SK-N-SH (cell line): ENCODE measurements at places on chromosomes 5 and 9. TPM values are rescaled to one million over a fixed set of nuclear protein-coding genes. Genes with fewer than 3 reads are reported as not detected.

DNA sequence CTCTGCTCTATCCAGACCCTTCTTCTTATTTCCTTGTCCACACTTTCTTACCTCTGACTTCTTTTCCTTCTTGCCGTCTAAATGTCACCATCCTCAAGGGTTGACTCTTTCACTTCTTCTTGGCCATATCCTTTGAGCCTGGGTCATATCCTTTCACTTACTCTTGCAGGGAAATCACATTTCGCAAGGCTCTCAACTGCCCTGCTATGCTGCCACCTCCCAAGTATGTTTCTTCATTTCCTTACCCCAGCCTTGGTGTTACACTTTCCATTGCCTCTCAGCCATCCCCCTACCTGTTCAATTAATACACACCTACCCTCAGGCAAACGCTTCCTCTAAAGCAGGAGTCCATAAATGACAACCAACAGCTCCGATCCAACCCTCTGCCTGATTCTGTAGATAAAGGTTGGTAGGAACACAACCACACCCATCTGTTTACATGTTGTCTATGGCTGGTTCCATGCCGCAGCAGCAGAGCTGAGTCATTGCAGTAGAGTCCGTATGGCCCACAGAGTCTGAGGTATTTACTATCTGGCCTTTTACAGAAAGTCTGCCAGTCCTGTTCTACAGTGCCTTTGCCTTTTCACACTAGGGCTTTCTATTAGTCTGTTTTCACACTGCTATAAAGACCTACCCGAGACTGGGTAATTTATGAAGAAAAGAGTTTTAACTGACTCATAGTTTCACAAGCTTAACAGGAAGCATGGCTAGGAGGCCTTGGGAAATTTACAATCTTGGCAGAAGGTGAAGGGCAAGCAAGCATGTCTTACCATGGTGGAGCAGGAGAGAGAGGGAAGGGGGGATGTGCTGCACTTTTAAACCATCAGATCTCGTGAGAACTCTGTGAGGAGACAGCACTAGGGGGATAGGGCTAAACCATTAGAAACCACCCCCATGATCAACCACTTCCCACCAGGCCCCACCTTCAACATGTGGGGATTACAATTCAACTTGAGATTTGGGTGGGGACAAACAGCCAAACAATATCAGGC is 97.9 kb downstream of the SV2C start:
- DNase-seq: no peak
- H3K4me1 ChIP-seq: peaks cover 25% of the 10 kb centered on the region
- no peaks in the 10 kb centered on the region for H3K36me3 ChIP-seq
- H3K27ac ChIP-seq: peak overlapping the region; percentile 87; the same call in 1 of the 2 replicates
- no peaks in the 10 kb centered on the region for H3K27me3 ChIP-seq
- H3K4me3 ChIP-seq: no peak overlapping the region

Gene LCN2
- not detected in 2 replicates for polyA plus RNA-seq

GRCh38 chr5:108620516-108620915 is 127.2 kb upstream of the FER start:
- no peak overlapping the region for H3K4me3 ChIP-seq
- no peak overlapping the region for H3K27ac ChIP-seq
- no peaks in the 10 kb centered on the region for H3K4me1 ChIP-seq
- H3K36me3 ChIP-seq: no peaks in the 10 kb centered on the region
- DNase-seq: no peak

- no peak overlapping the region for H3K27ac ChIP-seq
- DNase-seq: peak; percentile 30
- H3K27me3 ChIP-seq: no peaks in the 10 kb centered on the region
- H3K4me1 ChIP-seq: no peaks in the 10 kb centered on the region
Measured at GRCh38 chr5:68994645-68995044, 99.2 kb upstream of the SLC30A5 start.

Gene TAF11L3
- polyA plus RNA-seq: not detected in 2 replicates

Gene NR6A1
- 1.2 and 1.4 TPM in 2 replicates for polyA plus RNA-seq

GRCh38 chr5:14134083-14134482 is 9.1 kb upstream of the TRIO start:
- H3K27me3 ChIP-seq: no peaks in the 10 kb centered on the region
- no peak for DNase-seq
- no peaks in the 10 kb centered on the region for H3K4me1 ChIP-seq
- H3K27ac ChIP-seq: no peak overlapping the region
- no peak overlapping the region for H3K4me3 ChIP-seq

GRCh38 chr5:10600626-10601245 is 36.9 kb downstream of the ANKRD33B start:
- H3K27me3 ChIP-seq: no peaks in the 10 kb centered on the region
- peak overlapping the region; percentile 46; the same call in 1 of the 2 replicates for H3K4me3 ChIP-seq
- DNase-seq: no peak
- H3K4me1 ChIP-seq: peaks cover 15% of the 10 kb centered on the region
- H3K27ac ChIP-seq: peak overlapping the region; percentile 65

- DNase-seq: no peak
- no peak overlapping the region for H3K4me3 ChIP-seq
- H3K27me3 ChIP-seq: no peaks in the 10 kb centered on the region
- H3K4me1 ChIP-seq: no peaks in the 10 kb centered on the region
- no peaks in the 10 kb centered on the region for H3K36me3 ChIP-seq
- H3K27ac ChIP-seq: no peak overlapping the region
Measured at GRCh38 chr5:53194086-53194485, 84.5 kb upstream of the MOCS2 start.

Gene SLC36A3
- polyA plus RNA-seq: not detected in 2 replicates

DNA sequence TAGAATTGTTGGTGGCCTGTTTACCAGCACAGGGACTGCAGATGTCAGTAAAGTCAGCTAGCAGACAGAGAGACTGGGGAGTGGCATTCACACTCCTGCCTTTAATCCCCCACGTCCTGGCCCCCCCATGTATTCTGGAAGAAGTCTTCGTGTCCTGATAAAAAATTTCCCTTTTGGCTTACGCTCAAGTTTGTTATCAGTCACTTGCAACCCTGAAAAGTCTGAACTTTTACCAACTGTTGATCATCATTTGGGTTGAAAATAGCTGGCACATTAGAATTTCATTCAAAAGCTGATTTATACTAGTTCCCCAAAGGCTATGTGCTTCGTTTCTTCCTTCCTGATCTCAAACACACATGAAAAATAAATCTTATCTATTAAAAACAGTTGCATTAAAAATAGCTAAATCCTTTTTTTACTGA is 5.8 kb upstream of the CRHBP start:
- H3K4me1 ChIP-seq: no peaks in the 10 kb centered on the region; the same call in 1 of the 2 replicates
- H3K27ac ChIP-seq: no peak overlapping the region
- peaks cover 4% of the 10 kb centered on the region; the same call in 1 of the 2 replicates for H3K27me3 ChIP-seq
- H3K4me3 ChIP-seq: no peak overlapping the region
- no peak for DNase-seq

DNA sequence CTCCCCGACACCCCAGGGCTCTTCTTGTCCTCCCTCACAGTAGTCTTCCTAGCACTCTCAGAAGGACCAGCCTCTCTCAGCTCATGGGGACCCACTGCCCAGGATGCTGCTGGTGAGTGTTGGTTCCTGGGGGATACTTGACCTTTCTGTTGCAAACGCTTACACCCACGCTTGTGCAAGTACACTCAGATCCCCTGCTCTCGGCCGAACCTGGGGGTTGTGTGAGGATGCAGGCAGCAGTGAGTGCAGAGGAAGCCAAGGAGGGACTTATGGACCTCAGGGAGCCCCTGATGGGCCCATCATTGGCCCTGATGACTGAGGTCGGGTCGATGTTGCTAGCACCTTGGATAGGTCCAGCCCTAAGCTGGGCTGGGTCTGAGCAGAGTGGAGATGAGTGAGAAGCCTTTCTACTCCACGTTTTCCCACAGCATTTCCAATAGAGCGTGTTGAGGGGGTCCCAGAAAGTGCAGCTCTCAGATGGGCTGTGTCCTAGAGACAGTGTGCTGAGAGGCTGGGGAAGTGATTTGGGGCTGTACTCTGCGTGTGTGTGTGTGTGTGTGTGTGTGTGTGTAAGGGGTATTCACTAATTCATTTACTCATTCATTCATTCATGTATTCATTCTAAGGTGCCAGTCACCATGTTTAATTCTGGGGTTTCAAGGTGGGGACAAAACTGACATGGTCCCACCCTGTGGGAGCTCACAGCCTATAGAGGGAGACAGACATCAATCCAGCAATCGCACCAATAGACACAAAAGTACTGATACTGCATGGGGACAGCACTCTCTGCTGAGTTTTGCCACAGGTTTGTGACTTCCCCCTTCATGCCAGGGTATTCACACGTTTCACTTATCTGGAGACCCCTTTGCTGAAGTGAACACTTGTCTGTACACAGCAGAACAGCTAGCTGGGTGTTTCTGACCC is 25.2 kb upstream of the PITX1 start:
- no peak for DNase-seq
- H3K4me1 ChIP-seq: no peaks in the 10 kb centered on the region; the same call in 1 of the 2 replicates
- no peak overlapping the region for H3K4me3 ChIP-seq
- H3K36me3 ChIP-seq: no peaks in the 10 kb centered on the region
- no peak overlapping the region for H3K27ac ChIP-seq

- no peak overlapping the region for H3K4me3 ChIP-seq
- H3K27me3 ChIP-seq: no peaks in the 10 kb centered on the region
- no peaks in the 10 kb centered on the region for H3K36me3 ChIP-seq
- no peak for DNase-seq
- no peaks in the 10 kb centered on the region for H3K4me1 ChIP-seq
Measured at GRCh38 chr9:13388157-13388556, 108.7 kb upstream of the MPDZ start.

Gene MAML1
- polyA plus RNA-seq: 4.4 and 8.1 TPM in 2 replicates

- H3K27ac ChIP-seq: no peak overlapping the region
- no peak for DNase-seq
- no peaks in the 10 kb centered on the region for H3K4me1 ChIP-seq
- H3K4me3 ChIP-seq: no peak overlapping the region
Measured at GRCh38 chr9:72947984-72948465, 4.8 kb downstream of the ALDH1A1 start.

DNA sequence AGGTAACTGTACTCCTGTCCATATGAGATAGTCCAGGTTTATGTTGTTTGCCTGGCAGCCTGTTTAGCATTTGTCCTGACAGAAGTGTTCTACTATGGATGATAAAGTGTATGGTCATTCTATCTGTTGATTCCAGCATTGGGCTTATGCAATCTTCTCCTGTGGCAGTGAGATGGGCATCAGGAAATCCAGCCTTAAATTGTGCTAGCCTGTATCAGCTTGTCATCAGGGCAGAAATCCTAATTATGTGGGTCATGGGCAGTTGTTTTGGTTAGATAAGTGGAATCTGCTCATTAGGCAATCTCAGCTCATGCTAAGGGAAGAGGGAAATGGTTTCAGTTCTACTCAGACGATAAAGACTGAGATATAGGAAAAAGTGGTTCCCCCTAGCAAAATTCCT is 247.4 kb upstream of the CHD1 start:
- H3K4me3 ChIP-seq: no peak overlapping the region
- H3K27ac ChIP-seq: no peak overlapping the region
- no peaks in the 10 kb centered on the region for H3K27me3 ChIP-seq
- DNase-seq: no peak
- H3K36me3 ChIP-seq: no peaks in the 10 kb centered on the region

DNA sequence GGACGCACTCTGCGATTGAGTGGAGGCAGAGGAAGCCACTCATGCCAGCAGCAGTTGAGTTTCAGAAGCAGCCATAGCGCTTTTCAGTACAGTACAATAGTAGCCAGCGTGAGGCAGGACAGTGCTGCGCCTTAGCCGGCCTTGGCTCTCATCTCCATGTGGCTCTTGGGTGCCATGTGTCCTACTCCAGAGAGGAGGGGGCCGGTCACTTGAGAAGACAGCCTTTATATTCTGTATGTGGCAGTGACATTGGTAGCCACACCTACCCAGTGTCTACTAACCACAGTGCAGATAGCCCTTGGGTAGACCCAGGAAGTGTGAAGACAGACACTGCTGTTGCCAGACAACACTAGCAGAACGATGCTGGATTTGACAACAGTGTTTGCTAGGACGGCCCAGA is 42.3 kb downstream of the FAM78A start:
- H3K4me1 ChIP-seq: no peaks in the 10 kb centered on the region
- peaks cover 51% of the 10 kb centered on the region for H3K36me3 ChIP-seq
- H3K27me3 ChIP-seq: no peaks in the 10 kb centered on the region
- H3K27ac ChIP-seq: no peak overlapping the region
- no peak overlapping the region for H3K4me3 ChIP-seq

- no peak for DNase-seq
- H3K27me3 ChIP-seq: no peaks in the 10 kb centered on the region
- H3K36me3 ChIP-seq: no peaks in the 10 kb centered on the region
- no peak overlapping the region for H3K4me3 ChIP-seq
- no peak overlapping the region for H3K27ac ChIP-seq
Measured at GRCh38 chr9:6925836-6926235, 168.1 kb downstream of the KDM4C start.

GRCh38 chr5:65047948-65048690 is 279.4 kb downstream of the CWC27 start:
- no peak for DNase-seq
- no peaks in the 10 kb centered on the region for H3K4me1 ChIP-seq
- H3K27me3 ChIP-seq: no peaks in the 10 kb centered on the region
- H3K36me3 ChIP-seq: no peaks in the 10 kb centered on the region
- no peak overlapping the region for H3K4me3 ChIP-seq
- H3K27ac ChIP-seq: no peak overlapping the region

- H3K27ac ChIP-seq: no peak overlapping the region
- no peak overlapping the region for H3K4me3 ChIP-seq
- no peaks in the 10 kb centered on the region for H3K36me3 ChIP-seq
- no peaks in the 10 kb centered on the region for H3K27me3 ChIP-seq
Measured at GRCh38 chr5:24747327-24747726, 102.5 kb upstream of the CDH10 start.

GRCh38 chr5:1784197-1785050 is 15.2 kb downstream of the MRPL36 start:
- H3K27ac ChIP-seq: no peak overlapping the region
- peaks cover 37% of the 10 kb centered on the region for H3K27me3 ChIP-seq
- H3K36me3 ChIP-seq: no peaks in the 10 kb centered on the region
- DNase-seq: no peak
- no peak overlapping the region for H3K4me3 ChIP-seq

GRCh38 chr5:135400866-135401265 is 1.8 kb upstream of the MACROH2A1 start:
- peaks cover 28% of the 10 kb centered on the region for H3K4me1 ChIP-seq
- H3K4me3 ChIP-seq: no peak overlapping the region
- no peaks in the 10 kb centered on the region for H3K27me3 ChIP-seq
- no peaks in the 10 kb centered on the region for H3K36me3 ChIP-seq
- no peak for DNase-seq

Gene GFPT2
- polyA plus RNA-seq: 8.1 and 8.9 TPM in 2 replicates

DNA sequence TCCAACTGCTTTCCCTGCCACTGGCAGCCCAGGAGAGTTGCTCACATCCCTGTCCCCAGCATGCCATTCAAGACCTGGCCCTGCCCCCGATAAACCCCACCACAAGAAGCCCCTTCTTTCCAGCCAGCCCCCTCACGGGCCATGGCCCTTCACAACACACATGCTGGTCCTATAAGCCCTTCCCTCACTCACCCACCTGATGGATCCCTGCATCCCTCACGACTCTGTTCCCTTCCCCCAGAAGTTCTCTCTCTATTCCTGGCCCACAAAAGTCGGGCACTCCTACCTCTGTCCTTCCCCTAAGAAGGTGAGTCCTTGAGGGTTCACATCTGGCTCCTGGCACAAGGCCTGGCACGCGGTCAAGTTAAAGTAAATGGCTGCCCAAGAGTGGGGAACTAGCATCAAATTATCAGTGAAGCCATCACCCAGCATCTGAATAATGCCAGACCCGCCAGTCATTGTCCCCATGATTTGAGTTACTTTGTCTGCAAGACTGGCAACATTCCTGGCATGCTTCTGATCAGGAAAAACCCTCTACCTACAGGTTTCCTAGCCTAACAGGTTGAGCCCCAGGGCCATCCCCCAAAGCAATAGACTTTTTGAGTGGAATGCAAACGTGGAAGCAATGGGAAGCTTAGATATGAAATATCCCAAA is 65.9 kb downstream of the CRB2 start:
- no peak overlapping the region for H3K4me3 ChIP-seq
- no peaks in the 10 kb centered on the region for H3K4me1 ChIP-seq
- peaks cover 12% of the 10 kb centered on the region; the same call in 1 of the 2 replicates for H3K36me3 ChIP-seq
- DNase-seq: no peak
- no peaks in the 10 kb centered on the region for H3K27me3 ChIP-seq
